ENCODE measurements at places on chromosomes 1 and 21.

DNA sequence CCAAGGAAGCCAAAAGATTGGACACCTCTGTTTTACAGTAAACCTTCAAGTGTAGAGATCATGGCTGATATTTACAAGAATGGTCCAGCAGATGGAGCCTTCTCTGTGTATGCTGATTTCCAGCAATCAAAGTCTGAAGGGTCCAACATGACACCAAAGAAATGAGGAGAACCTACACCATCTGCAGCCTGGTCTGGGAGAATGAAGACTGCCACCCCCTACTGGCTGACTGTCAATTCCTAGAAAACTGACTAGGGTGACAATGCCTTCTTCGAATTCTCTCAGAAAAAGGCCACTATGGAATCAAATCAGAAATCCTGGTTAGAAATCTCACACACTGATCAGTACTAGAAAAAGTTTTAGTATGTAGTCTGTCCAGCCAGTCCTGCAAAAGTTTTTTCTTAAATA, 83.3 kb downstream of the CDC42BPA start:
- no peak for DNase-seq

DNA sequence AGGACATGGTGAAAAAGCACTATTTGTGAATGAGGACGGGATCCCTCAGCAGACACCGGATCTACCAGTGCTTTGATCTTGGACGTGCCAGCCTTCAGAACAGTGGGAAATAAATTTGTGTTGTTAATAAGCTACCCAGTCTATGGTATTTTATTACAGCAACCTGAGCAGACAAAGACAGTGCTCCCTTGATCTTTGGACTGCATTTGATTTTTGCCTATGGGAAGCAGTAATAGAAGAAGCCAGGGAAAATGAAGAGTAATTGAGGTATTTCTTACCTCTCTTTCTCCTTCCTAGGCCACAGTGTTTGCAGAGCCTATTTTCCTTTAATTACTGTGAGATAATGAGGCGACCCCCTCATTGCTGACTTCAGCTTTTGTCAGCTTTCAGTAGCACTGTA, 87.9 kb downstream of the PDE4B start:
- DNase-seq = no peak

DNA sequence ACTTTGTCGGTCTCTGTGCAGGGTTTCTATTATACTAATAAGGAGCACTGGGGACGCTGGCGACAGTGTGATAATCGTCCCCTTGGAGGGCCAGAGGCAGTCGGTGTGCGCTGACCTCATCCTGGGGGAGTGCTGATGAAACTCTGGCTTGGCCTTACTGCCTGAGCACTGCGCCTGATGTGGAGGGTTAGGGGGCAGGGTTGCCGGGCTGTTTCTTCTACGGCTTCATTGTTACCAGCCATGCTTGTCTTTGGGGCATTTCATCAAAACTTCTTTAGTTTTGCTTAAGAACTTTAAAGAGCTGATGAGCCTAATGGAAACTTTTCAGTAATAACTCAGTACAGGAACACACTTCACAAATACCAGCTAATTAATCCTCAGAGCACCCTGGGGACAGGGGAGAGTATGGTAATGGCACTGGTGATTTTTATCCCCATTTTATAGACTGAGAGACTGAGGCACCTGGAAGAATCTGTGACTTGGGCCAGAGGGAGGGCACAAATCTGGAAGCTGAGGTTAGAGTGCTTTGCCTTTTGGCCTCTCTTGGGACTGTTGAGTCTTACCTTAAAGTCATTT, 81.8 kb downstream of the PEX14 start:
- no peak for DNase-seq

- DNase-seq = no peak
Observed at GRCh38 chr1:53288790-53289429, 39.0 kb downstream of the LRP8 start.

- DNase-seq = no peak
Observed at GRCh38 chr1:213983493-213984386, 4.0 kb upstream of the PROX1 start.

- DNase-seq = no peak
Observed at GRCh38 chr1:11918799-11919519, 7.3 kb downstream of the KIAA2013 start.

DNA sequence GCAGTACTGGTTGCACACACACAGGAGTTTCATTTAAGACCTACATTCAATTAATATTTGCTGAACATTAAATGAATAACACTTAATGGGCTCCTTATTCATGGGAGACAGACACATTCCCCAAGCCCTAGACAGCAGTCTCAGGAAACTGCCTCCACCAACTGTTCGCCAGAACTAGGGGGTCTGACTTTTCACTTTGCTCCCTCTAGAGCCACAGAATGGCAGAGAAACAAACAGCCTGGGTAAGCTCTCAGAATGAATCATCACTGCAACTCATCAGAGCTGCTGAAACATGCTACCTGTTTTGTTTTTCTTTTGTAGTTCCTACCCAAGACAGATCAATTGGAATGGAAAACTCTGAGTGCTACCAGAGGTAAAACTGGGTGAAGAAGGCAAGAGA, 31.7 kb downstream of the ELK4 start:
- peak; percentile 35 for DNase-seq

- no peak for DNase-seq
Observed at GRCh38 chr21:46052703-46053651, 44.9 kb upstream of the COL6A2 start.

GRCh38 chr1:157113631-157114030, 14.0 kb upstream of the ETV3L start:
- no peak for DNase-seq

DNA sequence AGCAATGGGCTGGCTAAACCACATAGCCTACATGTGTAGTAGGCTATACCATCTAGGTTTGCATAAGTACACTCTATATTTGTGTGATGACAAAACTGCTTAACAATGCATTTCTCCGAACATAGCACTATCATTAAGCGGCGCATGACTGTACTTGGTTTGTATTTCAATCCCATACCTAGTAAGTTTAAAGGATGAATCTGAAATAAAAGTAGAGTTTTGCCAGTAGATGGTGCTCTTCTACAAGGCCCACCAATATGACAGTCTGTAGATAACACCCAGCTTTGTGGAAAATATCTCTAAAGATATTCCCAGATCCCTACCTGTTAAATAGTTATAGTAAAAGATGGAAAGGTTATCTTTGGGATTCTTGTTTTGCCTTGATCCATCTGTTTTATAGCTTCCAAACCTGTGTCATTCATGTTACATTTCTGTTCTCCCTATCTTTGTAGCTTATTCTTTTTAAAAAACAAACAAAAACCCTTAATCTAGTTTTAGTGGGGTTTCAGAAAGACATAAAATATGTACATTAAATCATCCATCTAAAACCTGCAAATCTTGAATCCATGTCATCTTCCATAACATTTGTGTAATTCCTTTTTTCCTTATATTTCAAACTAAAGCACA, 33.9 kb upstream of the ASPM start:
- DNase-seq = peak; percentile 67

GRCh38 chr1:33049371-33049770, 12.7 kb upstream of the AK2 start:
- no peak for DNase-seq

- DNase-seq = no peak
Observed at GRCh38 chr1:178942285-178943198, 71.7 kb upstream of the ANGPTL1 start.

GRCh38 chr1:77273891-77274290, 7.9 kb upstream of the AK5 start:
- DNase-seq = no peak

DNA sequence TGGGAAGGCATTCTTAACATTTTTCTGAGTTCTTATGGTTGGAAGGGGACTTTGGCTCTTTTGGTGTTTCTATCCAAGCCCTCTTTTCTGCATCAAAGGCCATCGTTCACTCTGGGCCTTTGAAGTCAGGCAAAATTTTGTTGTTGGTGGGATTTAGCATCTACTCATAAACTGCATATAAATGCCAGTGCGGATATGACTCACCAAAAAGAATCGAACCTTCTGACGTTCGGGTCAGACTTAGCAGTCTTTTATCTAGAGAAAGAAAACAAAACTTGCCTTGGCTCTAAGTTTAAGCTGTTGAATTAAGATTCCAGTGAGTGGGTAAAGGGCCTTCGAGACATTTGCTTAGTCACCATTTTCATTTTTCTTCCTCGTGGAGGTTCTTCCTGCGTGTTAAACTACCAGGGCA, 51.4 kb downstream of the EVA1C start:
- no peak for DNase-seq

DNA sequence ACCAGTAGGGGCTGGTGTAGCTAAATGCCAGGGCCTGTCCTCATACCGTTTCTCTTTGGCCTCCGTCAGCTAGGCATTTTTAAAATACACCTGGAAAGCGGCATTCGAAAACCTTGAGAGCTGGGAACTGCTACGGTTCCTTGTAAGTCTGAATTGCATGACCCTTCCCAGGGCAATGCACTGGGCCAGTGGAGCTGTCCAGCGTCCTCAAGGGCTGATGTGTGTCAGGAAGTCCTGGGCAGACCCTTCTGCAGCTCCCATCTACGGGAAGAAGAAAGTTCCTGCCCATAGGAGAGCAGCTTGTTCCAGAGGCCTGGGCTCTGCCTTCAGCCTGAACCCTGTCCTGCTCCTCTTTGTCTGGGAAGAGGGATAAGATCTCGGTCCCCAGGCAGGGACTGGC, 34.1 kb downstream of the UBASH3A start:
- DNase-seq = no peak

DNA sequence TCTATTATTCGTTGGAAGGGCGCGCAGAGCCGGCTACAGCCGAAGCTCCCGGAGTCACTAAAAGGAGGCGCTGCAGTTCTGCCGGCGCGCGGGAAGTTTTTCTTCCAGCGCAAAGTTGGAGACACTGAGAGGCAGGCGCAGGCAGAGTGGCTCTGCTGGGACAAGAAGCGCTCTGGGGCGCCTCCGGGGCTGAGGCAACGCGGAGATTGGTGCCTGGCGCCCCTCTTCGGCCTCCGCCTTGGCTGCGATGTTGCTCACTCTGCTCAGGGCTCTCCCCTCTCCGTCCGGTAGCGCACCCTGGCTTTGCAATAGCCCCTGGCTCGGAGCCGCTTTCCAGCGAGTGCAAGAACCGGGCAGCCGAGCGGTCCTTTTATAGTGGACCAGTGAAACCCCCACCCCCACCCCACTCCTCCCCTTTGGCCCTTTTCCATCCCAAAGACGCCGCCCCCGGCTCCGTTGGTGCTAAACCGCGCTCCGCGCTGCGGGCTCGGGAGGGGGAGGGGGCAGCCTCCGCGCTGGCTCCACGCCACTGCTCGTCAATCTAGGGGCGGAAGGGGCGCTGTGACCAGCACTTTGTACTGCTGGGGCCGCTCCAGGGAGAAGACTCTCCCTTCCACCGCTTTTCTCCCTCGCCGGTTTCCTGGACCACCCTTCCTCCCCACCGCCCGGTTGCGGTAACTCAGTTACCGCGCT, at the start of gene ADAMTS1:
Gene ADAMTS1 (minus strand): TSS at position 344 of the 693 bp plus-strand sequence. CDS start 455 bp downstream, outside the sequence.
- DNase-seq = peak; percentile 58

DNA sequence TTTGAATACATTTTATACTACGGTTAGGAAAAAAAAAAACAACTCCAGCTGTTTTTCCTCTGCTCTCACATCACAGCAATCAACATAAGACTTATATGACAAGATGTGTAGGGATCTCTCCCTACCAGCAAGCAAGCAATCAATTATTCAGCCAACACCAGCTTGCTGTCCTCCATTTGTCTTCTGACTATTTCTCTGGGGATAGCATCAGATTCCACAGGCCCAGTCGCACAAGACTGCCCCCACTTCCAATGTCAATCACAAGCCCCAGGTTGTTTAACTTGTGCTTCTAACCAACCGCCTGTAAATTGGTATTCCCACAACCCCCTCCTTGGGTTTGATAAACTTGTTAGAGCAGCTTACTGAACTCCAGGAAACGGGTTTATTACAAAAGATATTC, 873.1 kb upstream of the TMPRSS15 start:
- no peak for DNase-seq

DNA sequence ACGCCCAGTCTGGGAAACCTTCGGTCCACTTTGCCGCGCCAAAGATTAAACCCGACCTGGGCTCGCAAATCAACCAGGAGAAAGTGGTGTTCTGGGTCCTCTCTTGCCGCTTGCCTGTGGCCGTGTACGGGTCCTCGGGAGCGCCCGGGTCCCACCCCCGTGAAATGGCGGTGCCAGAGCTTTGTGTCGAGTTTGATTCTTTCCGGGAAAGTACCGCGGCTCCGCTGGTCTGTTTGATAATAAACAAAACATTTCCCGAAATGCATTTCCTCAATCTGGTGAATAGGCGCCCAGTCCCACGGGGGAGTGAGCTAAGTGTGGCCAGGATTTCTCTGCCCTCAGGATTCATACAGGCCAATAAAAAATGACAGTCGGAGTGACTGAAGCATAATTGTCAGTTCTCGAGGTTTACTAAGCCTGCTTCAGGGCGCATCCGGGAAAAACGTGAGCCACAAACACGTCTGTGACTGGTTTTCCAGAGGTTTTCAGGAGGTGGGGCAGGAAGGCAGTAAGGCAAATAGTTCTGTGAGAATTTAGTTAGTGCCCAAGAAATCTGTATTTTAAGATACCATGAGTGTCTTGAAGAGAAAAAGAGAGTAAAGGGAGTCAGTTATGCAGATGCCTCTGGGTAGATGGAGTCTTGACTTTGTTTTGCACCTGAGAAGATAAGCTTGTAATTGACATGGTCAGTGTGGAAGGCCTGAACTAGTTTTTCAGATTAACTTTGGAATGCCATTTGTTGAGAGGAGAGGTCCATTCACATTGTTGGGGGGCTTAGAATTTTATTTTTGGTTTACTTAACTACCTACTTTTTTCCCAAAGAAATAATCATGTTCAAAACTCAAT, 675 bp downstream of the IFNAR1 start:
- DNase-seq = peak; percentile 58

DNA sequence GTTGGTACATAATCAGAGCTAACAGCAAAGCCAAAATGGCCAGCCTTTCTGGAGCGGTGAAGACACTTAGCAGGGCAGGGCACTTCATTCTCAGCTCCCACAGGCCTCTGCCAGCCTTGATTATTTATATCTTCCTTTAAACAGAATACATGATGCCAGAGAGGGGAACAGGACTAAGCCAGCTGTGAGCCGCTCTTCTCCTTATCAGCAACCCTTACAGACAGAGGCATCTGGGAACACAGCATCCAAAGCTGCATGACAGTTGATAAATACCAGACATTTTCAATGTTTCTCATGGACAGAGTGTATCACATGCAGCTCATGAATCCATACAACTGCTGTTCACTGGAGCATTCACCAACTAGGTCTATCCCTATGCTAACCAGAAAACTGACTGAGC, 29.1 kb downstream of the DNAJC11 start:
- DNase-seq = no peak

DNA sequence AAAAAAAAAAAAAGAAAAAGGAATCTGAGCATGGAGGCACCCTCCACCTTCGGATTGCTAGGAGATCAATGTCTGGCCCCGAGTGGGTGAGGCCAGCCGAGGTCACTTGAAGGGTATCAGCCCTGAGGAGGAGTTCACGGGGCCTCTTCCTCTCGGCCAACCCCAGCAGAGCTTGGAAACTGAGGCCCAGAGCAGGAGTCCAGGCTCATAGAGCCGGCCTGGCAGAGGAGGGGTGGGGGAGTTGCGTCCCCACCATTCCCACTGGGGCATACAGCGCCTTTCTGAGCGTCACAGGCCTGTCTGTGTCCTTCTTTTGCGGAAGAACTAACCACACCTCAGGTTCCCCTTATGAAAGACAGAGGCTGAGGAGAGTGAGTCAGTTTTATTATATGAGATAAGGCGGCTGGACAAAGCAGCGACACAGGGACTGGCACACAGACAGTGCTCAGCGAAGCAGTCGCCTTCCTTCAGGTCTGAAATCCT, 17.1 kb upstream of the EPHA2 start:
- no peak for DNase-seq

- DNase-seq = no peak
Observed at GRCh38 chr1:48022306-48022705, 25.1 kb upstream of the TRABD2B start.

GRCh38 chr1:143643148-143643885, 328.5 kb downstream of the FAM72C start:
- no peak for DNase-seq

Measured in NCI-H1694 (cell line).